Activated CD4-positive, CD25-positive, alpha-beta regulatory T cell (primary cell): ENCODE measurements at places on chromosomes 1 and 21.

GRCh38 chr1:37691497-37692077, 729 bp upstream of the CDCA8 start:
- DNase-seq: no peak

DNA sequence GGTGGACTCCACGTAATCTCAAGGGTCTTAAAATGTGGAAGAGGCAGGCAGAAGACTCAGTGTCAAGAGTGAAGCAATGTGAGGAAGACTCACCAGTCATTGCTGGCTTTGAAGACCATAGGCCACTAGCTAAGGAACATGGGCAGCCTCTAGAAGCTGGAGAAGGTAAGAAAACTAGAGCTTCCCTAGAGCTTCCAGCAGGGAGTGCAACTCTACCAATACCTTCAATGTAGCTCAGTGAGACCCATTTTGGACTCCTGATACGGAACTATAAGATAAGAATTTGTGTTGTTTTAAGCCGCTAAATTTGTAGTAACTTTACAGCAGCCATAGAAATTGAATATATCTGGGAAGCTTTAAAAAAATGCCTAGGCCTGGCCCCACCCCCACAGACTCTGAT, 18.9 kb downstream of the METTL13 start:
- DNase-seq: no peak

DNA sequence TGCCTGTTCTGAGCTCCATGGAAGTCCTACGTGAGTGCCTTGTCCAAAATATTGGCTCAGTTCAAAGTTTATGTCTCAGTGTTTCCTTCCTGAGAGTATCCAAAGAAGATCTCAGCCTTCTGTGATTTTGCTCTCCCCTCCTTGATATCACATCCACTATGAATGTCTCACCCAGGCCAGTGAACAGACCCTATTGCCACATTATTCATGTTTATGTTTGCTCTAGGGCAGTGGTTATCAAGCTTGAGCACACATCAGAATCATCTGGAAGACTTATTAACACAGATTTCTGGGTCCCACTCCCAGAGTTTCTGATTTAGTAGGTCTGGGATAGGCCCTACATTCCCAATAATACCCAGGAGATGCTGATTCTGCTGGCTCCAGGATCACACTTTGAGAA, 145.0 kb upstream of the FGGY start:
- no peak for DNase-seq

DNA sequence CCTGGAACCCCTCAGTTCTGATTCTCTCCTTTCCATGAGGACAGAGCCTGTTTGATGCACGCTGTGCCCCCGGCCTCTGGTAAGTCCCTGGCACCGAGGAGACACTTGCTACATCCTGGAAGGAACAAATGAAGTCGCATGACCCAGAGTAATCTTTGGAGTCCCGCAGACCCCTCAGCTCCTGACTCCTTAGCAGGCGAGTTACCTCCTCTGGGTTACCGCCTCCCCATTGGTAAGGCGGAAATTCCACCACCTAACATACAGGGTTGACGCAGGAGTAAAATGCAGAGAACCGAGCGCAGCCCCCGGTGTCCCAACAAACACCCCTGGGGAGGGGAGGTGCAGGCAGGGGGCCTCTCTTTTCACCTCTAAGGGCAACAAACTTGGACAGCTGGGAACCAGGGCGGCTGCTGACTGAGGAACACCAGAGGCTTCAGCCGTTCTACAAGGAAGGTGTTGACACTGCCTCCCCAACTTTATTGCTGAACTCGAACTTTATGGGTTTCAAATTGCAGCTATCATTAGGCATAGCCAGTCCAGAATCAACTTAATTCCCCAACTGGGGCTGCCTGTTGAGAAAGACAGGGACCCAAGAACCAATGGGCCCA, 115.3 kb upstream of the IFFO2 start:
- no peak for DNase-seq

GRCh38 chr1:6802893-6803292, 17.6 kb downstream of the CAMTA1 start:
- no peak for DNase-seq

GRCh38 chr1:229470406-229471043, 36.6 kb upstream of the ACTA1 start:
- DNase-seq: no peak

DNA sequence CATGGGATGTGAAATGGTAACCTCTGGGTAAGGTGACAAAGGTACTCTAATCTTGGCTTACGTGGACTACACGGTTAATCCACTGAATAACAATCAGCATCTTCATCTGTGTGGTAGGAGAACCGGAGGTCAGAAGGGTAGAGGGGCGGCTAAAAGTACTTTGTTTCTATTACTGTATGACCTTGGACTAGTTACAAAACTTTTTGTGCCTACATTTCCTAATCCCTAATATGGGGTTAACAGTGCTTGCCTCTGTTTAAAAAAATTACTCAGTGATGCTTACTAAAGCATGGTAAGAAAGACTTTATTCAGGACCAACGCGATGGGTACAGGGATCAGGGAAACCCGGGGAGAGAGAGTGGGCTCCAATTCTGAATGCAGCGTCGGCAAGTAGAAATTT, 1.7 kb upstream of the MRPS6 start:
- DNase-seq: no peak

DNA sequence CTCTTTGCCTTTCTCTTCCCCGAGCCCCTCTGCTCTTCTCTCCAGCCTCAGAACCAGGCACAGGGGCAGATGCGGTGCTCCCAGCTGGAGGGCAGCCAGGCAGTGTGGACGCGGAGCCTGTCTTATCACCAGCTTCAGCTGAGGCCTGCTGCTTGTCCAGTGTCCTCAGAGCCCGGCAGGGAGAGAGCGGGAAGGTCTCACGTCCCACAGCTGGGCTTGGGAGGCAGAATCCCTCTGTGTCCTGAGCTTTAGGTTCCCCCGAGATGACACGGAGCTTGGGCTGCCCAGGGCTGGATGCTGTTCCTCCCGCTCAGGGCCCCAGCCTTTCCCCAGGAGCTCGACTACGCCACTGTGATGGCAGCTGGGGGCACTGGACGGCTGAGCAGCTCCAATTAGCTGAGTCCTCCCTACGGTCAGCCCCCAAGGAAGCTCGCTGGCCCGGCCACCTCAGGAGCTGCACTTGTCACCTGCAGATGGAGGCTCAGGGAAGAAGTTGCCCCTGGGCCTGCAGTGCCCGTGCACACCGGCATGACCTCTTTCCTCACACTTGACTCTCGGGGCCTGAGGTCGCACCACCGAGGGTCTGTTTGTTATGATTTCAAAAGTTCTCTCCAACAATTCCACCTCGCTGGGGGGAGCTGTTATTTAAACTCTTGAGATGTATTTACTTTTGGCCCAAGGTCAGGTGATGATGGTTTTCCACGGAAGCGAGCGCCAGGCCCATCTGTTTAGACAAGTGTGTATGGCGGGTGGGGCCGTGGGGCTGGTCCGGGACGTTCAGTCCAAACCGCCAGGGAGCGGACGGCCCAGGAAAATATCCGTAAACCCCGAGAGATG, 127.3 kb downstream of the SIK1 start:
- no peak for DNase-seq

DNA sequence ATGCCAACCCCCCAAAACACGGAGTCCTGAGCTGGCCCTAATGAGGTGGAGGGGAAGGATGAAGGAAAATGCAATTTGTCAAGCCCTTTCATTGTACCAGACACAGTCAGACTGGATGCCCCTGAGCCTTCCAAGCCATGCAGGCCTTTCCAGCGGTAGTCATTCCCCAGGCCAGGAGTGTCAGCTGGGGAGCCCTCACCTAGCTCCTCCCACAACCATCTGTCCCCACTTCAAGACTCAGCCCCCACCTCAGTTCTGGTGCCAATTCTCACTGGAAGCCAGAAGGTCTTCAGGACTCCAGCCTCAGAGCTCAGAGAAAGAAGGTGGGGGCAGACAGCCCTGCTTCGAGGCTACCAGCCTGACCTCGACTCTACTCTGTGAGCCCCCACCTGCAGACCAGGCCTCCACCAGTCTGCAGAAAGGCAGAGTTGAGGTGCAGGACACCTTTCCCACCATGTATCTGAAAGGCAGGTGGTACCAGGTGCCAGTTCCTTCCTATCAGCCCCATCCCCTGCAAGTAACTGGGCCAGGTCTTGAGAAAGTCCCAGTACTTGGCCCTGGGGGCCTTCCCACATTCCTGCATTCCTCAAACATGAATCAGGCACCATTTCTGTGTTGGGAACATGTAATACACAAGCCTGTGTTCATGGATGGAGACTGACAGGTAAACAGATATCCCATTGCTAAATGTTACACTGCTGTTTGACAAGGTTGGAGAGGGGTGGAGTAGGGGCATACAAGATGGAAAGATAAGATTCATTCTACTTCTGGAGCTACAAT, 180.6 kb upstream of the EDN2 start:
- DNase-seq: no peak

GRCh38 chr1:56229186-56229585, 350.2 kb downstream of the PLPP3 start:
- no peak for DNase-seq

DNA sequence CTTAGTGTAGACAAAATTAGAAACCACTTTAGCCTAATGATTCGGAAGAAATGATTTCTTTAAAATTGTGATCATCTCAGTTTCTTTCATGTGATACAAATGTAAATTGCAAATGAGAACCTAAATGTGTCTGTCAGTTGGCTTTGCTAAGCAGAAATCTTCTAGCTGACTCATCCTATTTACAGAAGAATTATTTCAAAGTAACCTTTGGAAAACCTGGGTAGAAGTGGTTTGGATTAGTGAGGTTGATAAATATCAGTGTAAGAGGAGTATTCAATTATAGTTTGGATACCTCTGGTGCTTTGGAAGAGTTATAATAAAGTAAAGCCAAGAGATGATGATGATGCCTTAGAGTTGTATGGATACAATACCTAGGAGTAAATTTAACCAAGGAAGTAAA, 37.4 kb downstream of the CC2D1B start:
- DNase-seq: no peak

DNA sequence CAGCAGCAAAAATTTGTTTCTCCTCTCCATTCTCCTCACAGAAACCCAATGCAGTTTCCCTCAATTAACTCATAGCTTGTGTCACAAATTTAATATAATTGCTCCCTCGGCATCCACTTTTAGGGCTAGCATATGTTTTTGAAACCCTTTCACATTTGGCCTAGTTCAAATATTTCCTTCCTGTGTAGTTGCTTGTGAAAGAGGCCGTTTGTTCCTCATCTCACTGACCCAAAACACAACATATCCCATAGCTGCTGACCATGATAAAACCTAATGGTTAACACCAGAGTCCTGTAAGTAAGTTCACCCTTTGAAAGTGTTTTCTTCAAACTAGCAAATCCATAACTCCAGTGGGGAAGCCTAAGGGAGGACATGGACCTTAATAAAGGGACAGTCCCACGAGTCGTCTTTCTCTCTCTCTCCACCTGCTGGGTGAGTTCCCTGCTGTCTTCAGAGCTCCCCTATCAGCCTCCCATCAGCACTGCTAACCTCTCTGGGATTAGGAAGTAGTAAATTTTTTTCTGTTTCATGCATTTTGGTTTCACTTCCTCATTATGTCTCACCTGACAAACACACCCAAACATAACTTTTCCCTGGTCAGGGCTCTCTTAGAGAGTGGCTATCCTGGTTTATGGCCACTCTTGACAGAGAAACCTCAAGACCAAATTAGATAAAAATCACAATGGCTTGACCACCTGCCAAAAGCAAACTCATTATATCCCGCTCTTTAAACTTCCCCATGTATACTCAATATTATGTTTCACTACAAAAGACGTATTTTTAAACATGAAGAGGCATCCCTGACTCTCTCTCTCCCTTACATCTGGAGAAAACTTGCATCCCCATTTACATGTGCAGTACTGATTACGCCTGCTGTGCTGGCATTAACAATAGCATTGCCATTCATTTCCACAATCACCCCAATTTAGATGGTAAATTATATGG, 177.7 kb upstream of the HP1BP3 start:
- no peak for DNase-seq

- no peak for DNase-seq
These were observed 114.7 kb downstream of the DMRTB1 start for GRCh38 chr1:53573931-53574330.

GRCh38 chr1:155940993-155941844, at the start of gene RXFP4:
Gene RXFP4, plus strand, starts transcription at chr1:155941638. Its CDS starts 72 bp downstream, at chr1:155941710.
- DNase-seq: no peak

DNA sequence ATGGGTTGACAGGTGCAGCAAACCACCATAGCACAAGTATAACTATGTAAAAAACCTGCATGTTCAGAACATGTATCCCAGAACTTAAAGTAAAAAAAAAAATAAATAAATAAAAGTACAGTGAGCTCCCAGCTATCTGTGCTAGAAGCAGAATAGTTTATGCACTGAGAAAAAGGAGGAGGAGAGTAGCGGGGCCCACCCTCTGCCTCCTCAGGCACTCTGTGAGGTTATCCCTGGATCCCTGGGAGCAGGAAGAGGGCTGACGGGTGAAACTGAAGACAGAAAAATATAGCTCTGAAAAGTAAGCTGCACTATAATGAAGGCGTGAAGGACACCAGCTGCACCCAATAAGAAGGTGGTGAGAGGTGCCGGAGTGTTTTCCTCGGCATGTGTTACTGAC, 117.2 kb downstream of the SIPA1L2 start:
- no peak for DNase-seq

- no peak for DNase-seq
These were observed 10.6 kb downstream of the CEP170 start for GRCh38 chr1:243244432-243244841.

- no peak for DNase-seq
These were observed 100.4 kb downstream of the AJAP1 start for GRCh38 chr1:4754816-4755215.

- no peak for DNase-seq
These were observed 19.7 kb downstream of the ENSA start for GRCh38 chr1:150609732-150610131.
